ENCODE measurements at places on chromosomes 1 and 21. TPM values are rescaled to one million over a fixed set of nuclear protein-coding genes. Genes with fewer than 3 reads are reported as not detected.

DNA sequence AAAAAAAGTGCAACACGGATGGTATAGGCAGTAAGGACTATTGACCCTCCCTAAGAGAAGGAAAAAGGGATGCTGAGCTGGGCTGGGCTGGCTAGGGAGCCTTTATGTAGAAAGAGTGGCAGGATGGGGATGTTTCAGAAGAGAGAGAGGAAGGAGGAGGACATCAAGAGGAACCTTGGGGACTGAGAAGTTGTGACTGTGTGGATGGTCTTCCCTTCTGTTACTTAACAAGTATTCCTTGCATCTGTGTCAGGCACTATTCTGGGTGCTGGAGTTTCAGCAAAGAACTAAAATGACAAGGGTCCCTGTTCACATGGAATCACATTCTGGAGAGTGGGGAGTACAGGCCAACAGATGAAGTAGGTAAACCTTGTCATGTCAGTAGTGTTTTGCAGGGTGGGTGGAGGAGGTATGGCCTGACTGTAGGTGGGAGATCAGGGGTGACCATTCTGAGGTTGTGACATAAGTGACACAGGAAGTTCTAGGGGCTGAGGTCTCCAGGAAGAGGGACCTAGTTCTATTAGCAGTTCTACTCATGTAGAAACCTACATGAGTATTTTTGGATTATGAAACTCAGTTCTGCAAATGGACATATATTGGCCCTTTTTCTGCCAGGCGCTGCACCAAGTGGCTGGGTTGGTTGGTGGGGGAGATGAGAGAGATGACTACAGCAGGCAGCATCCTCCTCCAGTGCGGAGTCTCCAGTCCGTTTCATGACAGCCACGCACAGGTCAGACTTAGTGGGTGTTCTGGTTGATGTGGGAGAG, 53.8 kb downstream of the PRDM2 start:
- DNase-seq, result no peak

DNA sequence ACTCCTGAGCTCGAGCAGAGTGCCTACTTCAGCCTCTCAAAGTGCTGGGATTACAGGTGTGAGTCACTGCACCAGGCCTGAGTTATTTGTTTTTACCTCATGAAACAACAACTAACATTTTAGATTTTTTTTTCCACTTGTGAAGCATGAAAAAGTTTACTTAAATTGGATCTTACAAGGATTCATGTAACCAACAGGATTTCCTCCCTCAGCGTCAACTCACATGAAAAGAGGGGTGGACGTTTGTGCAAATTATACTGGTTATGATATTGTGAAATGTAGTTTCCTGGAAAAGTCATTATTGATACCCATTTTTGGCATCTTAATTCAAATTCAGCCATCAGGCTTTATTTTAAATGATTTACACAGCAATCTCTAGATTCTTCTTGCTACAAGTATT, 6.5 kb downstream of the CNST start:
- no peak for DNase-seq

DNA sequence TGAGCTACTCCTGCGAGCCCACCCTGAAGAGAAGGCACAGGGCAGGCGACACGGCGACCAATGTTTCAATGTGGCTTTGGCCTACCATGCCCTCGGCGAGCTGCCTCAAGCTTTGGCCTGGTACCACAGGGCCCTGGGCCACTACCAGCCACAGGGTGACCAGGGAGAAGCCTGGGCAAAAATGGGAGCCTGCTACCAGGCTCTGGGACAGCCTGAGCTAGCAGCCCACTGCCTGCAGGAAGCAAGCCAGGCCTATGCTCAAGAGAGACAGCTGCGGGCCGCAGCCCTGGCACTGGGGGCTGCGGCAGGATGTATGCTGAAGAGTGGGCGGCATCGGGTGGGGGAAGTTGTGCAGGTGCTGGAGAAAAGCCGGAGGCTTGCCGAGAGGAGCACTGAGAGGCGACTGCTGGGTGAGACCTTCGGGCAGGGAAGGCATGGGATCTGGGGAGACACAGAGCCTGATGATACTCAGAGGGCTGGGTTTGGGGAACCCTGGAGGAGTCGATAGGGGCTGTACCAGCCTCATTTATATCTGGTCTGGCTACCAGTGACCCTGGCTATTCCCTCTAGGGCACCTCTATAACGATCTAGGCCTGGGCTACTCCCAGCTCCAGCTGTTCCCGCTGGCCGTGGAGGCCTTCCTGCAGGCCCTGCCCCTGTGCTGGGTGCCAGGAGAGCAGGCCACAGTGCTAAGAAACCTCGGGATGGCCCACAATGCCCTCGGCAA, 2.3 kb downstream of the TTC24 start:
- no peak for DNase-seq

DNA sequence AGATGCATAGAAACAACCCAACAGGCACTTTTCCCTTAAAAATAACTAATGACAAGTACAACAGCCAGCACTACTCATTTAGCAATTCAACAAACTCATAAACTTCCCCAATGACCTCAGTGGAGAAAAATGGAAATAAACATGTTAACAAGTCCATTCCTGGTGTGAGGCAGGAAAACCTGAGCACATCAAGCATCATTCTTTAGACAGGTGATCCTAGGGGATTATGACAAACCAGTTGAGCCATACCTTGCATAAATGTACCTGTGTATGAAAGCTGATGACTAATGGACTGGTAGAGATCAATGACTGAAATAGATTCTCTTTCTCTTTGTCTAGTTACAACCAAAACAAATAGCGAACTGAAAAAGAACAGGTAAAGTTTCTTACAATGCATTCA, 7.0 kb downstream of the COL24A1 start:
- DNase-seq, result no peak

Gene CSF3R
- total RNA-seq, result 3.3 TPM

DNA sequence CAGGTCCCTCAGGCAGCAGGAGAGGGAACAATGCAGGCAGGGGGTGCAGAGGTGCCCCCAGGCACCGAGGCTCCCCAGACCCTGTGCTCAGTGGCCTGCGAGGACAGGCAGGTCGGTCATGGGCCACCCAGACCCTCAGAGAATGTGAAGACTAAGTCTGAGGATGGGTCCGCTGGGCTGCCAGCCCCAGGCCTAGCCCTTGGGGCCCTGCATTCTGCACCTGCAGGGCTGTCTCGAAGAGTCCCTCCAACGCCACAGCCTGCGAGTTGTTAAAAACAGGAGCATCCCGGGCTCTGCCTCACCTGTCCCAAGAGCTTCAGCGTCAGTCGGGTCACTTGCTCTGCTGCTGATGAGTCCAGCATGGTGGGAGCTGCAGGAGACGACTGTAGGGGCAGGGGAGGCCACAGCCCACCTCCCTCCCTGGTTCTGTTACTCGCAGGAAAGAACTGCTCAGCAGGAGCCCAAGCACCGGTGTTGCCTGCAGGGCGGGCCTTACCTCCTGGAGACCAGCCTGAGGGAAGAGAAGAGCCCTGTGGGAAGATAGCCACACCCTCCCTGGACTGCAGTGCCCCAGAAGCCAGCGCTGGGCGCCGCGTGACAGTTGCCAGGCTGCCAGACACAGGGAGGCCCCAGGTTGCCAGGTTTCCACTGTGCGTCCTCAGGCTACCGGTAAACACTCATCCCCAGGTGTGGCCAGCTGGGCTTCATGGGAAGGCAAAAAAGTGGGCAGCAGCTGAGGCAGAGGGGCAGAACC, 5.8 kb downstream of the C21orf58 start:
- DNase-seq, result peak; percentile 75

Gene LDLRAD1
- not detected for total RNA-seq

DNA sequence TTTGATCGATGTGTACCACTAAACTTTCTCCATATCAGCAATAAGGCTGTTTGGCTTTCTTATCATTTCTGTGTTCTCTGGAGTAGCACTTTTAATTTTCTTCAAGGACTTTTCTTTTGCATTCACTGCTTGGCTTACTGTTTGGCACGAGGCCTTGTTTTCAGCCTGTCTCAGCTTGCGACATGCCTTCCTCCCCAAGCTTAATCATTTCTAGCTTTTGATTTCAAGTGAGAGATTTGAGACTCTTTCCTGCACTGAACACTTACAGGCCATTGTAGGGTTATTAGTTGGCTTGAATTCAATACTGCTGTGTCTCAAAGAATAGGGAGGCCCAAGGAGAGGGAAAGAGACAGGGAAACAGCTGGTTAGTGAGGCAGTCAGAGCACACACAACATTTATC, 120.6 kb upstream of the KCND3 start:
- no peak for DNase-seq

GRCh38 chr21:31498985-31499384, 154.9 kb upstream of the TIAM1 start:
- DNase-seq, result no peak

DNA sequence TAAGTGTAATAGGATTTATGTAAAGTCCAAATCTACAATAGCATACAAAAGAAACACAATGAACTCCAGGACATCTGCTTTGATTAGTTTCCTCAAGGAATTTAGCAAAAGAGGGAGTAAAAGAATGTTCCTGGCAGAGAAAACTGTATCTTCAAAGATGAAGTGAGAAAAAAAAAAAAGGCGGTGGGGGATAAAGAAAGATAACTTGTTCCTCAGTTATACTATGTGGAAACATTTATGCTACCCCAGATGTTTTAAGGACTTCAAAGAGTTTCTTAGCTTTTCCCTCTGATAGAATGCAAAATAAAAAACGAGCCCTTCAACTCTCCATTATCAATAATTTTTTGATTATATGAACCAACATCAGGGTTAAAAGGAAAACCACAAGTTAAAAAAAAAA, 908.9 kb upstream of the ADGRL2 start:
- DNase-seq, result no peak

DNA sequence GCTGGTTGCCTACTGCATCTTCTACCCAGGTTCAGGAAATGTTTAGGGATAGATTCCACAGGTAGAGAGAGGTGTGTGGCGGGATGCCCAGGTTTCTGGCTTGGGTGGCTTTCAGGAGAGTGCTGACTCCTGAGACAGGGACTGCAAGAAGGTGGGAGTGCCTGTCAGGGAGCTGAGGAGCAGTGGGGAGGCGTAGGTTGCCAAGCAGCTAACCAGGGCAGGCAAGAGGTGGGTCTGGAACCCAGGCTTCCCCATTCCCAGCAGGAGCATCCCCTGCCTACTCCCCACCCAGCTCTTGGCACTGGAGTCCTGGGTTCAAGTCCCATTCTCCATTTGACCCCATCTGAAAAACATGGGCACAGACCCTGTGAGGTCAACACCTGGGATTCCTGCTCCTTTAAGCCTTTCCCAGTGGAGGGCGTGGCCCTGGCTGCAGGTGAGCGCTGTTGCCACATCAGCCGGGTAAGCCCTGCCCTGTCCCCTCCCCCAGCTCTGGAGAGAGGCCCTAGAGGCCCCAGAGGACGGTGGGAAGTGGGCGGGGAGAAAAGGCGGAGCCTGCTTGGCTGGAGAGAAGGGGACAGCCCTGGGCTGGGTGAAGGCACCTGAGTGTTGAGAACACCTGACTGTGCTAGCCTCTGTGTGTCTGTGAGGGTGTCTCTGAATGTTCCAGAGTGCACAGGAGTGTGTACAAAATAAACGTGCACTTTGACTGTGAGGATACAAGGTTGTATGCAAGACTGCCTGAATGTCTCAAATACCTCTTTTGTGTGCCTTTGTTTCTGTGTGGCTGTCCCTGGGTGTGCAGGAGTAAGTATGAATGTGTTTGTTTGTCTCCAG, 14.0 kb upstream of the SYNC start:
- DNase-seq, result peak; percentile 71

Measured in Right ventricle myocardium superior (tissue), 1 donor.